LoVo (cell line): ENCODE measurements at places on chromosomes 4 and X.

- DNase-seq = no peak
Measured at GRCh38 chrX:73962948-73963347, 341.0 kb upstream of the ZCCHC13 start.

GRCh38 chrX:123698979-123699520 lies 33.8 kb downstream of the THOC2 start:
- DNase-seq = no peak

- DNase-seq = no peak
Measured at GRCh38 chrX:8404926-8405325, 59.7 kb upstream of the VCX3B start.

- DNase-seq = no peak
Measured at GRCh38 chr4:88613417-88613875, 21.2 kb downstream of the HERC3 start.

DNA sequence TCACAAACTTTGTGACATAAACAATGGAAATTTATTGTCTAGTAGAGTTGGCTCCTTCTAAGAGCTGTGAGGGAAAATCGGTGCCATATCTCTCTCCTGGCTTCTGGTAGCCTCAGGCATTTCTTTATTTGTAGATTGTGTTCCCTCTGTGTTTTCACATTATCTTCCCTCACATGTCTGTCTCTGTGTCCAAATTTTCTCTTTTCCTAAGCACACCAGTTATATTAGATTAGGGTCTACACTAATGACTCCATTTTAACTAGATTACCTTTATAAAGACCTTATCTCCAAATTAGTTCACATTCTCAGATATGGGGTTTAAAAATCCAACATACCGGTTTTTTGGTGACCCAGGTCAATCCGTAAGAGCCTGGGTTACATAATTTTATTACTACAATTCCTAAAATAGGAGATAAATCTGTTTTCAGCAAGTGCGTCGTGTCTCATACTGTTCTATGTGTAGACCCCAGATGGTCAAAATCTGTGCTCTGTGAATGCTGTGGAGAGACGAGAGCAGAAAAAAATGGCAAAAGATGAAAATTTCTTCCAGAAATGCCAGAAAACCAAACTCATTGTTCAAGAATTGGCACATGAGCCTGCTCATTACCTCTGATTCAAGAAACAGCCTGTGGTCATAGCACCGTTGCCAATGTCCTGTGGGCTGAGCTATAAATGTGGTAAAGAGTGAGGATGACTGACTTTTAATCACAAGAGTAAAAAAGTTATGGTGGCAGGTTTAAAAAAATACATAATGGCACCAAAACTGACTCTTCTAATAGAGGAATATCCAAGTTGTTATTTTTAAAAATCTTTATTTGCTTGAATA lies 574.7 kb downstream of the PCDH7 start:
- no peak for DNase-seq

DNA sequence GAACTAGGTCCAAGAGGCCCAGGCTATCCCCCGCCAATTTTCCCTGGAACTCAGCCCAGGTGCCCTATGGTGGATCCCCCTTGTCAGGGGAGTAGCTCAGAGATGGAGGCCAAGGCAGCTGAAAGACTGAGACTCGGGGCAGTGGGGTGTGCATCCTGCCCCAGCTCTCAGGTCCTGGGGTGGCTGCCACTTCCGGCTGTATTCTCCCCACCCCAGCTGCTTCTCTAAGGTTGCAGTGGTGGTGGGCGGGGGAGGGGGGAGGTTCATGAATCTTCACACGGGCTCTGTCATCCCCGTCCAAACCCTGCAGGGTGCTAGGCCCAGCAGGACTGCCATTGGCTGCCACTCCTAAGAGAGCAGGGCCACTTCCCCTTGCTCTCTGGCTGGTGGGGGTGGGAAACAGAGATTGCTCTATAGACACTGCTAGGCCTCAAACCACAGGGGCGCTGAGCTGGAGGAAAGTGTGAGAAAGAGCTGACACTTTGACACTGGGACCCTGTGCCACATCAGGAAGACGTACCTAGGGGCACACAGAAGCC lies 1.5 kb downstream of the SASH3 start:
- DNase-seq = no peak

- DNase-seq = no peak
Measured at GRCh38 chr4:19711871-19712270, 539.8 kb upstream of the SLIT2 start.
